ENCODE measurements at places on chromosomes 4 and X. TPM values are rescaled to one million over a fixed set of nuclear protein-coding genes. Genes with fewer than 3 reads are reported as not detected.

Gene WDFY3
- polyA plus RNA-seq, result 39.8 TPM

Gene RS1
- not detected for polyA plus RNA-seq

Gene SLC9A6
- polyA plus RNA-seq, result 103 TPM

Gene NSUN7
- 0.51 TPM for polyA plus RNA-seq

Gene FGF5
- 0.26 TPM for polyA plus RNA-seq

Measured in neural cell (in vitro differentiated cells).